OCI-M1 (cell line): ENCODE measurements at places on chromosomes 4 and X.

DNA sequence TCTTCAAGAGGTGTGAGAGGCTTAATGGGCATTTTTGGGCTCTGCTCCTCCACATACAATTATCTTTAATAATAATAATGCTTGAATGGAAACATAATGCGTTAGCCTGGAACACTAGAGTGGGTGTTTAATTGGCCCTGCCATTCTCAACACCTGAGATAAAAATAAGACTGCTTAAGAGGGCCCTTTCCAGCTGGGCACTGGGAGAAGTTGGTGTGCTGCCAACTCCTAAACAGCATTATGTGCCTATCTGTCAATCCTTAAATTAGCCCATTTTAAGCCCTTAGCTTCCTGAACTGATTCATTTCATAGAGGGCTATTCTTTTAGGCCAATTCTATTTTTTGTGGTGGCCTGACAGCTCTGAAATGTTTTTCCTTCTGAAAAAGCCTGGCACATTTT, 211.1 kb upstream of the ZIC3 start:
- no peak for DNase-seq

GRCh38 chrX:31021537-31021936, 50.3 kb downstream of the FTHL17 start:
- no peak for DNase-seq

DNA sequence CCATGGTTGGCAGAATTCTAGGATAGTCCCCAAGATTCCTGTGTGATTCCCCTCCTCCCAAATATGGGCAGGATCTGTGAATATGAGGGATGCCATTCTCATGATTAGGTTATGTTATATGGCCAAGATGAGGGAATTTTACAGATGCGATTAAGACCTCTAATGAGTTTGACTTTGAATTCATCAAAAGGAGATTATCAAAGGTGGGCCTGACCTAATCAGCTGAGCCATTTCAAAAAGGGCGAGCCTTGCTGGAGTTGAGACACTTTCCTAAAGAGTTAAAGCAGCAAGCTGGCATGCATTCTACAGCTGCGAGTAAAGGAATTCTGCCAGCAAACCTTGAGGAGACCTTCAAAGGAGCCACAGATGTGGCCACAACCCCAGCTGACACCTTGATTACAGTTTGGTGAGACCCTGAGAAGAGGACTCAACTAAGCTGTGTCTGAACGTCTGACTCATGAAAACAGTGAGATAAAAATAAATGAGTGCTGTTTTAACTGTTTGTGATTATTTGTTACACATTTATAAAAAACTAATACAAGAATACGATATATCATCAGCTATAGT, 31.7 kb upstream of the TMPRSS11D start:
- no peak for DNase-seq

- no peak for DNase-seq
Observed at GRCh38 chr4:113967687-113968086, 11.8 kb downstream of the ARSJ start.

DNA sequence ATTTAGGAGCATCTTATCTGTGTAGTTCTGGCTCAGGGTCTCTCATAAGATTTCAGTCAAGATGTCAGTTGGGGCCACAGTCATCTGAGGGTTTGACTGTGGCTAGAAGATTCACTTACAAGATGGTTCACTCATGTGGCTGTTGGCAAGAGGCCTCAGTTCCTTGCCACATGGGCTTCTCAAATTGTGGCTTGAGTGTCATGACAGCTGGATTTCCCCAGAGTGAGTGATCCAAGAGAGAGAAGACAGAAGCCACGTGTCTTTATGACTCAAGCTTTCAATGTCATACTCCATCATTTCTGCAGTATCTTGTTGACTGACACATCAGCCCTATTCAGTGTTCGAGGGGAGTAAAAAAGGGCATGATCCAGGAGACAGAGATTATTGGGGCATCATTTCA, 131.3 kb upstream of the AP1S2 start:
- DNase-seq = no peak

GRCh38 chr4:33850371-33850902, 2393.9 kb downstream of the ARAP2 start:
- DNase-seq = no peak

GRCh38 chrX:103562801-103563200, 22.5 kb upstream of the TCEAL4 start:
- no peak for DNase-seq

DNA sequence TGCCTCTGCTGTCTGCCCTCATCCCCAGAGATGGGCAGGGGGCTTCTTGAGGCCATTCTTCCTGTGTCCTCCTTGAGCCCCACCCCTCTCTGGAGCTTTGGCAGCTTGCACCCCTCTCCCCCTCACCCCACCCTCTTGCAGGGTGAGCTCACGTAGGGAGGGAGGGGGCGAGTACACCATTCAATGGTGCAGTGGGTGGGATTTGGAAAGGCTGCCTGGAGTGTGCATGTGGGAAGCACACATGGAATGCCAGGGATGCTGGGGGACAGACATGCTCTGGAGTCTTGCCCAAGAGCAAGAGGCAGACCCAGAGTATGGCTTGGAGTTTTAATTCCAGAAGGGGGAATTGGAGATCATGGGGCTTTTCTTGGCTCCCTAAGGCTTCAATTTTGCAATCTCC, 5.6 kb downstream of the PAK3 start:
- no peak for DNase-seq

DNA sequence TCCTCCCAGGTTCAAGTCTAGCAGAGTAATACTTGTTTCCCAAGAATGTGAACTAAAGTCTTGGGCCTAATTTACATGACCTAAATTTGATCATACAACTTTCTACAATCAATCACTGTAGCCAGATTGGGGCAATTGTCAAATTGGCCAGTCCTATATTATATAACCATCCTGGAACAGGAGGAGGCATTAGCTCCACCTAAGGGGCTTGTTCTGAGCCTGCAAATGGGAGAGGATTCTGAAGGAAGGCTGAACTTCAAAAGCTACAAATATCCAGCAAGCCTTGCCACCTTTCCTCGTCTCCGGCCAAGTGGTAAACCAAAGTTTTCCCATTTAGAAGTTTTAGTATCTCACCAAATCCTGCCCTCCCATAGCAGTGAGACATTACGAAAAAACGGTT, 1289.6 kb upstream of the TENM3 start:
- peak; percentile 55 for DNase-seq

DNA sequence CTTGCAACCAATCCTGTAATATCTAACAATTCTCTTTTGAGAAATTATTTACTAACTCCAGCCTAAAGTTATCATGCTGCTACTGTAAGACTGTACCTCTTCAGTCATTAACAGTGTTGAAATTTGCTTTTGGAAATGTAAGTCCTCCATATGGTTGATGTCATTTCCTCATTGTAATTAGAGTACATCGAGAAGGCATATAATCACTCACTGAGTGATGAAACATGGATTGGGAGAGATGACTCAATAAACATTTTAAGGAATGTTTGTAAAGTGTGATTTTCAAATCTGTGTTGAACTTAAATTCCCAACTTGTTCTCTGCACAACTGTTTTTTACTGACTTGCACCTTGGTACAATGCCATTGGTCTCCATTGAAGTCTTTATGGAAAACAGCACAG, 61.2 kb downstream of the HMGB2 start:
- no peak for DNase-seq

- peak; percentile 28 for DNase-seq
Observed at GRCh38 chrX:9465380-9466123, 694 bp downstream of the TBL1X start.

- no peak for DNase-seq
Observed at GRCh38 chr4:2606960-2607506, 70.6 kb downstream of the FAM193A start.

DNA sequence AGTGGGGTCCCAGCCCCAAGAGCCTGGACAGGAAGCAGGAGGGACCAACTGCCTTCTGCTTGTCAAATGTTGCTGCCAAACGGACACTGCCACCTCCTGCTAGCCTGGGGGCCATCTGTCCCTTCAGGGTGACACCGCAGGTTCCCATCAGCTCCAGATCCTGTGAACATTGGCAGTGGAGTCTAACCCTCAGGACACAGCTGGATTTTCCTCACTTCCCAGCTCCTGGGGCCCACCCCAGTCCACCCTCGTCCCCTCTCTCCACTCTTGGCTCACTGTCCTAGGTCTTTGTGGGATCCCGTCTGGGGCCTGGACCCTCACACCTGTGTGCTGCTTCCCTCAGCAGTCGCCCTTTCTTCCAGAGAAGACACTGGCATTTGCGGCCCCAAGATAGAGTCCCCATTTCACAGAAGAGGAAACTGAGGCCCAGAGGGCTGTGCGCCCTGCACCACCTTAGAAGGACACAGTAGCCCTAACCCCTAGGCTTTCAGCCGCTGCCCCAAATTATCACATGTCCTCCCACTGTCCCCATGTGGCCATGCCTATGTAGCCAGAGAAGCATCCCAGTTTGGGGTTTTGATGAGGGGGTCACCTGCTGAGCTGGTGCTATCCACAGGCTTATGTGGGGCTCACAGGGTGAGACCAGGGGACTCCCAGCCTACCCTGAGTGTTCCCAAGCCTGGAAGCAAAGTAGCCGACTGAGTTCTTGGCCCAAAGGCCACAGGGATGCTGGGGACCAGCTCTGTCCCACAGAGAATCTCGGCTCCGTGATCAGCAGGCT, 20.1 kb downstream of the PPP2R2C start:
- no peak for DNase-seq

GRCh38 chr4:27484216-27484615, 623.6 kb downstream of the STIM2 start:
- DNase-seq = no peak

GRCh38 chr4:98945297-98945850, 16.4 kb upstream of the EIF4E start:
- DNase-seq = no peak

- DNase-seq = no peak
Observed at GRCh38 chrX:141221611-141222010, 20.7 kb downstream of the SPANXC start.

GRCh38 chr4:1554876-1555265, 129.2 kb downstream of the FAM53A start:
- DNase-seq = no peak

- peak; percentile 88 for DNase-seq
Observed at GRCh38 chrX:154751203-154751668, 359 bp upstream of the GAB3 start.

- no peak for DNase-seq
Observed at GRCh38 chrX:137566746-137567679, 1.1 kb downstream of the ZIC3 start.

- peak; percentile 29 for DNase-seq
Observed at GRCh38 chr4:147334478-147334877, 146.4 kb upstream of the EDNRA start.

- peak; percentile 65 for DNase-seq
Observed at GRCh38 chrX:125205133-125205917, 114.3 kb upstream of the TEX13C start.

GRCh38 chrX:17161991-17162390, 213.0 kb upstream of the NHS start:
- DNase-seq = no peak

- DNase-seq = peak; percentile 82
Observed at GRCh38 chr4:70714079-70714887, 7.5 kb upstream of the RUFY3 start.

DNA sequence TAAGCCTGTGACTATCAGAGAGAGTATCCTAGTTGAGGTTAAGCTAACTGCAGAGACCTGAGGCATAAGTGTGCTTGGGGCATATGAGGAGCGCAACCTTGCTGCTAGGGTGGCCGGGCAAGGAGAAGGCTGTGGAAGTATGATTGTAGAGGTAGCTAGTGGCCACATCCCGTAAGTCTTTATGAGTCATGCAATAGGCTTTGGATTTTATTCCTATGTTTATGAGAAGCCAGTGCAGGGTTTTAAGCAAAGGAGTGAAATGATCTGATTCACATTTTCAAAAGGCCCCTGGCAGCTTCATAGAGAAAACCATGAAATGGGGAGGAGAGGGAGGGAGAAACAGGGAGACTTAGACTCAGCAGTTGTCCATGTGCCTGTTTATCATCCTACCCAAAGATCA, 92.1 kb upstream of the WDFY3 start:
- DNase-seq = no peak

- DNase-seq = peak; percentile 62
Observed at GRCh38 chr4:182177166-182177565, 66.0 kb upstream of the TENM3 start.

- DNase-seq = no peak
Observed at GRCh38 chr4:128301979-128302378, 14.4 kb upstream of the PGRMC2 start.

- DNase-seq = no peak
Observed at GRCh38 chrX:40107291-40108161, 9.8 kb upstream of the BCOR start.

DNA sequence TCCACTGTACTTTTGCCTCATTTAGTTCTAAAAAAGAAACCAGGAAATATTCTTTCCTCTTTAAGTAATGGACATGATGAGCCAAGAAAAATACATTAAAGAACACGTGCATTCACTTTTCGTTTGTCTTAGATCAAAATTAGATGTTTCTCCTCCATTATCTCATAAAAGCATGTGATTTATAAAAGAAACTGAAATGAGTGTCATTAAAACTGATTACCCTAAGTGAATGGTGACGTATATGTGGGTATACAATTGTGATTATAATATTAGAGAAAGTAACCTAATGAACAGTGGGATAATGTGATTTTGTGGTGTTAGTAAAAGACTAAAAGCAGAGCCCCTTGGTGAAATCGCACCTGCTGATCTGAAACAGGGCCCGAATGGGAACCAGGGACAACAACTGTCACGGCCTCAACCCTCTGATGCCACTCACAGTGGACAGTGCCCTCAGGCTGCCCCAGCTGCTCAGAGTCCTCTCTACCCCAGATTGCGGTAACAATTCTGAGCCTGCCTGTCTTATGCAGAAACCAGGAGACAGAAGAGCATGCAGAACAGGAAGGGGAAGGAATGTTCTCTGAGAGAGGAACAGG, 25.7 kb upstream of the HS6ST2 start:
- no peak for DNase-seq

GRCh38 chr4:34091451-34091850, 2152.9 kb downstream of the ARAP2 start:
- DNase-seq = peak; percentile 62

DNA sequence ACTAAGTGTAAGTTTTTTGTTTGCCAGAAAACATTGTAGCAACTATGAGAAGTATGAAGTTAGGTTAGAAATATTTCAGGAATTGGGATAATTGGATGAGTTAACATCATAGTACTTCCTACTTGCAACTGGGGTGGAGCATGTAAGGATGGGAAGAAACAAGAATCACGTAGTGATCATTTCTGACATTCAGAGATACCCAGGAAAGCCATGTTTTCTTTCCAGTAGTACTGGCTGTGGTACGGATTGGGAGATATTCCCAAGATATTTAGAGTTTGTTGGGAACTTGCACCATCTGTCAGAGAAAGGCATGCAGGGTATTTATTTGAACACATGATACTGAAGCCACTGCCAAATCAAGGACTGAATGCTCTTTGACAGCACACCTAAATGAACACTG, 87.6 kb upstream of the SLC4A4 start:
- no peak for DNase-seq

- no peak for DNase-seq
Observed at GRCh38 chrX:73468376-73468775, 21.5 kb downstream of the CDX4 start.

- DNase-seq = no peak
Observed at GRCh38 chr4:150391052-150391451, 190.9 kb upstream of the MAB21L2 start.

DNA sequence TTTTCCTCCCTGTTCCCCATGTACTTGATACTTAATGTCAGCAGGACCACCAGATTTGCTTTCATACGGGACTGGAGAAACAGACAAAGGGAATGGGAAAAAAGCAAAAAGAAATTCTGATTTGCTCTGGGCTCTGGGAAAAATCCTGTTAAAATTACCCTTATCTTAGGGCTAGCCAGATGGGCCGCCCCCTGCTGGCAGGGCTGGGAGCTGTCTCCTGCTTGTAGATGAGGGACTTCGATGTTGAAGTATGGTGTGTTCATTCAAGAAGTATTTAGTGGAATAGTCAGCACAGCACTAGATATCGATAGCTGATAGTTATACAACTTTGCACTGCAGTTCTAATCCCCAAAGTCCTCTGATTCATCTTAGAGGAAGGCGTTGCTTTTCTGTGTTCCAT, 45.8 kb downstream of the BCORL1 start:
- DNase-seq = peak; percentile 54
